ENCODE measurements at places on chromosomes 2 and 18.

- DNase-seq, result no peak
Observed at GRCh38 chr2:181646415-181646987, 10.4 kb downstream of the CERKL start.

DNA sequence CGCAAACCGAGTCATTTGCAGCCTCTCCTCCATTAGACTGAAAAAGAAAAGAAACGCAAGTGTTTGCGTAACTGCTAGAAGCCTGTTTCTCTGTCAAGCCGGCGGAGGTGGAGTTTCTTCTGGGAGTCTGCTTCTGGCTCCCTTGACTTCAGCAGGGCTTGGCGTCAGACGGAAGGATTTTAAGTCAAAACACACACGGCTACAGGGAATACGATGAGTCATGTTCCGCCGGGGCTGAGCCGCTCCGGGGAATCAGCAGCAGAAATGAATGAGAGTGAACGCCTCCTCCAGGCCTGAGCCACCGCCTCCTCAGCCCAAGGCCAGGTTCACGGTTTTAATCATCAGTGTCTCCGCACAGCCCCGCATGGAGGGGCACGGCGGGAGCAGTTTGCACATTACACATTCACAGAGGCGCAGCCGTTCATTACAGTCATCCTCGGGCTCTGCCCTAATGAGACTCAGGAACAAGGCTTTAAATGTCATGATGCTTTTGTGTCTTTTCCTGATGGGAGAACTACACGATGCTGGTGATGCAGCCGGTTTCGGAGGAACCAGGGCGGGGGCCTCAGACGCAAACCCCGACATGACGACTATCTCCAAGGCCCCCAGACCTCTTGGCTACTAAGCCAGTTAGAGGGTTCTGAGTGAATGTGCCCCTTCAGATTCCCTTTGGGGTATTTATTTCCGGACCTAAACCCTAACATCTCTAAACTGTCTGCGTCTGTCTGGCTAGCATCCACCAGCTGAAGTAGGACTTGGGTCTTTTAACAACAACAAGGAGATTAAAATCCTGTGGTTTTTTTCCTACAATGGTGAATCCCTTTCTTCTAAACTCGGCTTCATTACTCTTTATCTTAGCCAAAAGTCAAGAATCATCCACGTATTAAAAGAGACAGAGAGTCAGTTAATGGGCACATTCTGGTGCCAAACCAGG, 11.1 kb upstream of the SCG2 start:
- peak; percentile 35 for DNase-seq

- no peak for DNase-seq
Observed at GRCh38 chr2:176151442-176152287, at the start of gene HOXD4. Gene HOXD4 (plus strand): TSS chr2:176151550. CDS start chr2:176151634, 84 bp downstream.

- DNase-seq, result no peak
Observed at GRCh38 chr2:55088400-55088799, 38.1 kb upstream of the RTN4 start.

- DNase-seq, result no peak
Observed at GRCh38 chr2:102117472-102117858, 25.1 kb upstream of the IL1R1 start.

GRCh38 chr2:70901227-70902066, 34.3 kb upstream of the ATP6V1B1 start:
- DNase-seq, result no peak

- DNase-seq, result no peak
Observed at GRCh38 chr18:62348474-62348873, 23.4 kb downstream of the TNFRSF11A start.

DNA sequence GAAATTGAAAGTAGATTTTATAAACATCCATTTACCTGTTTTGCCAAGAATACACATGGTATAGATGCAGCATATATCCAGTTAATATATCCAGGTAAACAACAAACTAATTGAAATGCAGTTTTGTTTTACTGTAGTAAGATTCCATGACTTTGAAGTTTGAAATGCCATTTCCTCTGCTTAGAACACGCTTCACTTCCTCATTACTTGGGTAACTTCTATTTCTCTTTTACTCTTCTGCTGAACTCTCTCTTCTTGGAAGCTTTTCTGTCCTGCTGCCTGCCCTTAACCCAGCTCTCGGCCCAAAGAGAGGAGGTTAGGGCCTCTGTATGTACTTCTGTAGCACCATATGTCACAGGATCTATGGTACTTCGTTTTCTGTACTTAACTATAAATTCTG, 14.1 kb upstream of the IL1RL2 start:
- no peak for DNase-seq

DNA sequence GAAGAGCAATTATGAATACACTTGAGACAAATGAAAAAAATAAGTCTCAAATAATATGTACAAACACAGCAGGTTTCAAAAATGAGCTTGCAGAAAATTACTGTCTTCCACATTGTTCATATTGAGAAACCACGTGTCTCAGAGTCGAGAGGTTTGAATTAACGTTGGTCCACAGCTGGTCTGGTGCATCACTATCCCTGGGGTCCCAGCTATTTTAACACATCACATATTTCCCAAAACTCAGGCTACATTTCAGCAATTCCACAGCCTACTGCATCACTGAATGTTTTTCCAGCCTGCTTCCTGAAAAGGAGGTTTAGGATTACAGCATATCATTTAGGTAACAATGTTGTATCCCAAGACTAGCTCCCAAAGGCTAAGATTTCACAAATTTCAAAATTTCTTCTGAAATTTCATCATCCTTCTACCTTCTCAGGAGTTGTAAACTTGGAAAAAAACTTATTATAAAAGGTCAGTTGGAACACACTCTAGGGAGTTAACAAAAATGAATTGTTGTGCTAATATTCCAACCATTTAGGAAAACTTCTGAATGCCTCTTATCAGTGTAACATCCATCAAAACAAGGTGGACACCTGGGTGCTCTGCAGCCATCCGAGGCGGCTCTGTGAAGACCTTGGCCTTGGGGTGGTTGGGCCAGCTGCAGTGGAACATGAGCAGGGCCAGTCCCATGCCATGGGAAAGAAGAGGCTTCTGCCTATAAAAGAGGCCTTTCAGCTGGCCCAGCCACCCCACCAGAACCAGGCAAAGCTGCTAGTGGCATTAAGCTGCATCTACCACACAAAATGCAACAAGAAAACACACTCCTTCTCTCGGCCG, 198.1 kb upstream of the RBBP8 start:
- no peak for DNase-seq

GRCh38 chr2:167249197-167249596, 360.9 kb downstream of the XIRP2 start:
- DNase-seq, result no peak

GRCh38 chr18:73766910-73767515, 380.6 kb downstream of the FBXO15 start:
- DNase-seq, result no peak

DNA sequence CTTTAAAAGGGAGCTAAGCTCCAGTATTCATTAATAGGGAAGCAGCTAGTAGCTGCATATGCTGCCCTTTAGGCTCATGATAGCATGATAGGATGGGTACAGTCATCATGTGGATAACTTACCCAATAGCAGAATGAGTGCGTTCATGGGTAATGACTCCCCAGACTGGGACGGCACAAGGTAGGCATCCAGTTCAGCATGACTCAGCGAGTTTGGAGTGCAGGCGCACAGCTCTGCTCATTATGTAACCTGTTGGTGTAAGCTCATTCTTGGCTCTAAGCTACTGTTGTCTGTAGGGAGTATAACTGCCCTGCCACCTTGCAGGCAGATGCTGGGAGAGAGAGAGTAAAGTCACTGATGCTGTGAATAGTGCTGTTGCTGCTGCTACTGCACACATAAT, 209.2 kb upstream of the SYT4 start:
- DNase-seq, result peak; percentile 48

GRCh38 chr2:102473020-102473419, at the start of gene SLC9A4:
Gene SLC9A4 (plus strand): TSS chr2:102473226. CDS start chr2:102473760, 534 bp downstream.
- DNase-seq, result no peak

GRCh38 chr2:118249531-118249930, 161.3 kb downstream of the INSIG2 start:
- no peak for DNase-seq

- DNase-seq, result no peak
Observed at GRCh38 chr18:55097456-55098170, 138.4 kb upstream of the CCDC68 start.

GRCh38 chr2:188369365-188369764, 77.7 kb downstream of the GULP1 start:
- peak; percentile 25 for DNase-seq

GRCh38 chr2:54572636-54573536, 116.8 kb downstream of the SPTBN1 start:
- no peak for DNase-seq

DNA sequence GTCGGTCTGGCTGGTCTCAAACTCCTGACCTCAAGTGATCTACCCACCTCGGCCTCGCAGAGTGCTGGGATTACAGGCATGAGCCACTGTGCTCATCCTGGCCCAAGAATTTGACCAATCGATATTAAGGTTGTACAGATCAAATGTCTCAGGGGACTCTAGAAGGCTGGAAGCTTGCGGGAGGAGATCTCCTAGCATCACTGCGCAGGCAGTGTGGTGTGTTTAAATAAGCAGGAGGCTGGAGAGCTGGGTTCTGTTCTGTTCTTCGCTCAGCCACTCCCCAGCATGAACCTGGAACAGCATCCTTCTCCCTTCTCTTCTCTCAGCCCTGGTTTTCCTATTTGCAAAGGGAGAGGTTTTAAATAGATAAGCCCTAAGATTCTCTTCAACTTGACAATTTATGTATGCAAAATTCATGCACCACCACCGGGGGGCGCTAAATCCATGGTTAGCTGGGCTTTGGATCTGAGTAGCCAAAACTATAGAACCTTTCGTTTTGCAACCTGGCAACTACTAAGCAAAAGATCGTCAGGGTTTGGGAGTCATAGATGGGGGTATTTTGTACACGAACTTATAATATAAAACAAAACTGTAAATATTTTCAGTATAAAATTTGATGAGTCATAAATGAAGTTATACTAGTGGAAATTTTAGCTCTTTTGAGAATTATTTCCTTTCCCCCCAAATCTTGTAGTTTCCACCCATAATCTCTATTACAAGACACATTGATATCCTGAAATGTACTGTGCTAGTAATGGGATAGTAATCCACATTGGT, 60.6 kb downstream of the SLC16A14 start:
- DNase-seq, result peak; percentile 27

DNA sequence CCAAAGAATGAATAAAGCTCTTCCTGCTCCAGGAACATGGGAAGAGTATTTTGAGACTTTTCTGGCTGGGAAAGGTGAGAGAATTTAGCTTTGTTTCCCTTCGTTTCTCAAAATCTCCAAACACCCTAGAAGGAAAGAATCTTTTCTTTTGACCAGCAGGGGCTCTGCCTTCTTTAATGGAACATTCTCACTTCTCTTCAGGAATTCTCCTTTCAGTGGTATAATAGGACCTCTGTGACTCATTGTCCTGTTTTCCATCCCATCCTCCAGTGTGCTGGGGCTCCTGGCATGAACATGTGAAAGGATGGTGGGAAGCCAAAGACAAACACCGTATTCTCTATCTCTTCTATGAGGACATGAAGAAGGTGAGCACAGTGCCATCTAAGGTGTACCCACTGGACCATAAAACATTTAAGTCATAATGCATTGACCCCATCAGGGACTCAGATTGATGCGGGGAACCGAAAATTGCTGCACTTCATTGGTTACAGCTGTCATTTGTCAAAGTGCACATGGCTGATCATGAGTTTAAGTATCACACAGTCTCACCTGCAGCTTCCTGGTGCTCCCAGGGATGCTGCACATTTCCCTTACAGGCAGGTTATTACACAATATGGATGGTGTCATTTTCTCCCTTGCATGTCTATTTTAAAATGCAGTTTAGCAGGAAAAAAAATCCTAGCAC, 5.5 kb downstream of the SULT1C4 start:
- DNase-seq, result peak; percentile 16

GRCh38 chr2:171550613-171551012, 28.3 kb downstream of the CYBRD1 start:
- no peak for DNase-seq

- no peak for DNase-seq
Observed at GRCh38 chr2:152814475-152815030, 96.1 kb downstream of the ARL6IP6 start.

GRCh38 chr18:51731070-51731469, 533.6 kb upstream of the MEX3C start:
- DNase-seq, result no peak

DNA sequence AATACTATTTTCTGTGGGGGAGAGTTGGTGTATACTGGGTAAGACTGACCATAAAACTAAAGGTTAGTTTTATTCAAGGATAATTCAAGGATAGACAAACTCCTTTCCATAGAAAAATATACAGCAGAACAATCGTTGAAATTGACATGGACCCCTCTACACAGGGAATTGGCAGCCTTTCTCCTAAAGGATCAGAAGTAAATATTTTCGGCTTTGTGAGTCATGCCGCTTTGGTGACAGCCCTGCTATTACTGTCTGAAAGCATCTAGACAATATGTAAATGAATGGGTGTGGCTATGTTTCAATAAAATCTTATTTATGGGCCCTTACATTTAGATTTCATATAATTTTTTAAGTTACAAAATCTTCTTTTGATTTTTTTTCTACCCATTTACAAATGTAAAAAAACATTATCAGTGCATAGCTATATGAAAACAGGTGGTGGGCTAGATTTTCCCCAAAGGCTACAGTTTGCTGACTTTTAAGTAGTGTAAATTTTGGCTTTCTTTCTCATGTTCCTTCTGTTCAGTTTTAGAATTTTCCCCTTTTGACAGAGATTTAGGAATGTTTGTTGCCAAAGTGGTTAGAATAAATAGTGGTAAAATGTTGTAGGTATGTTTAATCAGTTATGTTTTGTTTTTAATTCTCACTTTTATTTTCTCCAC, 270.6 kb downstream of the DCC start:
- DNase-seq, result no peak

DNA sequence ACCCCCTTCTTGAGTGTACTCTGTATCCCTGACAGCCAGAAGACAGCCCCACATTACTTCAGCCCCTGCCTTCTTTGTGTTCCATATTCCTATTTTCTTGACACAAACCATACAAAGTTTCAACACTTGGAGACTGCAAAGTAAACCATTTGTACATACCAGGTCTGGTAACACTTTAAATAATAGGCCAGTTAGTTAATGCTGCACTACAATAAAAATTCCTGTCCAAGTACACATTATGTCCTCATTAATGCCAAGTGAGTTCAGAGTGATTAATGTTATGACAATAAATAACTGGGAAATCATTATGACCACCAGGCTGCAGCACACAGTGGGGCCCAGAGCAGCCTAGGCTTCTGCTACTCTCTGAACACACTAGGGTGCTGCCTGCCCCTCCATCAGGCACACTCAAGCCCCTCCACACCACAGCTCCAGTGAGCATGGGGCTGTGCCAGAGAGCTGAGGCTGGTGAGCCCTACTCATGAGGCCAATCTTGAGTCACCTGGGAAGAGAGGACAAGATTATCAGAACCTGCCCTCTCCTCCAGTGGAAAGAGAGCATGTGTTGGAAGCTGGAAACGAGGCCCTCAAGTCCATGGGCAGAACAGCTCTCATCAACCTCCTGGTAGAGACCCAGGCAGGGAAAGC, 138.7 kb downstream of the TTC32 start:
- DNase-seq, result no peak
